ENCODE measurements at places on chromosomes 11 and 22. TPM values are rescaled to one million over a fixed set of nuclear protein-coding genes. Genes with fewer than 3 reads are reported as not detected.

DNA sequence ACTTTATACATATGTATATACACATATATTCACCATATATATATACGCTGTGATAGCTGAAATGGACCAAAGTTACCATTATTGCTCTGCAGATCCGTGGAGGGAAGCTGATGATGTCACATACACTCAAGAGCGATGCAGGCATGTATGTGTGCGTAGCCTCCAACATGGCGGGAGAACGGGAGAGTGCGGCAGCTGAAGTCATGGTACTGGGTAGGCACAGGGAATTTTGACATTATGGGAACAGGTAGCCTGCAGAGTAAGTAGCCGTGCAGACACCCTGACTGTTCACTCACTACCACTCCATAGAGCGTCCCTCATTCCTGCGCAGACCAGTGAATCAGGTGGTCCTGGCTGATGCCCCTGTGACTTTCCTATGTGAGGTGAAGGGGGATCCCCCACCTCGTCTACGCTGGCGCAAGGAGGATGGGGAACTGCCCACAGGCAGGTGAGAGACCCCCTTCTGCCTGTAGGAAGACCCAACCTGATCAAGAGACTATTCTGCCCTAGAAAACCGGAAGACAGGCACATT lies 4.7 kb downstream of the ROBO3 start:
- 0 out of 2 replicates have a peak, but pooled peaks cover 4% of the 10 kb centered on the region for H3K4me1 ChIP-seq
- peaks cover 73% of the 10 kb centered on the region for H3K27me3 ChIP-seq
- DNase-seq = no peak
- no peak overlapping the region for H3K27ac ChIP-seq
- no peak overlapping the region for H3K4me3 ChIP-seq
- H3K36me3 ChIP-seq = no peaks in the 10 kb centered on the region

- DNase-seq = no peak
- no peak overlapping the region for H3K4me3 ChIP-seq
- peaks cover 28% of the 10 kb centered on the region for H3K27me3 ChIP-seq
- no peak overlapping the region for H3K27ac ChIP-seq
- H3K4me1 ChIP-seq = no peaks in the 10 kb centered on the region
These were observed 41.8 kb upstream of the SORL1-AS1 start for GRCh38 chr11:121494355-121495099.

The DLG2 gene
- 1.7 TPM for total RNA-seq

DNA sequence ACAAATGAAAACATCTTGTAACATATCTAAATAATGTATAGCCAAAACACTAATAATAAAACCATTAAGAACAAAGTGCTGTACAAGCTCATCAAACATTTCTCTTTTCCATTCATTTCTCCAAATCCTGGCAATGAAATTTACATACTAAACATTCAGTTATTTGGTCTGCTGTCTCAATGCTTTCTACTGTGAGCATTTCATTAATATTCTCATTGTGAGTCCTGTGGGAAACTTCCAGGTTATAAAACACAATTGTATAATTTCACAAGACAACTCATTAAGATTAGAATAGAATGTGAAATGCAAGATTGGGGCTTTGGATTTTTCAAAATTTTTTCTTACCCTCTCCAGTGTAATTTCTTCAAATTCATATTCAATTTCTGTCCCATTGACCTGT lies 876.9 kb upstream of the CCDC90B start:
- H3K4me3 ChIP-seq = no peak overlapping the region
- H3K27ac ChIP-seq = no peak overlapping the region
- peaks cover 7% of the 10 kb centered on the region for H3K4me1 ChIP-seq
